ENCODE measurements at places on chromosomes 2 and 18.

DNA sequence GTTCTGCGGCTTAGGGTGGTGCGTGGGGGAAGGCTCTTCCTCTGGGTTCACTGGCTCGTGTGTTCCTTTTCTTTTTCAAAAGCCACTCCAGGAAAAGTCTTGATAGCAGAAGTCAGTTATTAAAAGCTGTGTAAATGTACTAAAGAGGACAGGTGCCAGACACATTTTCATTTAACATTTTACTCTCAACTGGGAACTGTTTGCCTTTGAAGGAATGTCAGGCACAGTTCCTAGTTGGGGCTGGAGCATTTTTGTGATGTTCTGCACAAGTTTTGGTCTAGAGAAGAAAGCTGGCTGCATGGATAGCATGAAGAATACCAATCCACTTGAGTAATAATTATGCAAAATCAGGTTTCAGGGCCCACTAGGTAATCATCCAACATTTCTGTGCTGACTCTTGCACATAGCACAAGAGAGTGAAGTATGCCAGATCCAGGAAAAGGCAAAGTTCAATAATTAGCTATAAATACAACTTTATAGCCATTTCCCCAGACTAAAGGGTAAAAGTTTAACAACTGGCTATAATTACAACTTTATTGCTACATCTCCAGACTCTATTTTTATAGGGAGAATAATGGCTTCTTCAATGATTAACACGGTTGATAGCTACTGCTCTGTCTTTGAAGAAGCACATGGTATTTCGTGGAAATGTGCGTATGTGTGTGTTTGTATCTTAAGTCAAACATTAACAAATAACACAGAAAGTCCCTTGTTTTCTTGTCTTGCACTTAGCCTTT lies 16.2 kb downstream of the SCYGR8 start:
- no peak for DNase-seq

DNA sequence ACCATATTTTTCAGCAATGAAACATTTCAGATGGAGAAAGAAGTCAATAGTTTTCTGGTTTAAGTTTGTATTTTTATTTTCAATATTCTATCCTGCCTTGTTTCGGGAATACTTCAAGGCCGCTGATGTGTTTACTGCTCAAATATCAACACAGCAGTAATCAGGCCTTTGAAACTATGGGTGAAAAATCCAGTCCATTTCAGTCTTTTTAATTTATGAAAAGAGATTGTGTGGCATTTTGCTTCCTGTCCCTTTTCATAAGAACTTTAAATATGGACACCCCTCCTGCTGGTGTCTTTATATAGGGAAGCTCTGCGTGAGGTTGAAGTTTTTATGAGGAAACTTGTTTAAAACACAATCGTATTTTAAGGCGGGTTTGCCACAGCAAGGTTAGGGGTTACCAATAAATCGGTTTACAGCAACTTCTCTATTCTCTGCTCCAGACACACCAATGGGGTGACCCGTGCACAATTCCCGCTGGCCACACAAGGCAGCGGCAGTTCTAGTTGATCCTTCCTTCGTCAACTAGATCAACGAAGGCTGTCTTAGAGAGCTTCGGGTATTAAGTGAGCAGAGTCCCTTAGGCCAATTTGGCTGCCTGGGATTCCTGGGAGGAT lies 1.2 kb upstream of the TANC1 start:
- no peak for DNase-seq

- DNase-seq, result no peak
These were observed 195.1 kb downstream of the ACKR3 start for GRCh38 chr2:236764716-236765115.

- DNase-seq, result no peak
These were observed 16.0 kb upstream of the CATIP start for GRCh38 chr2:218340656-218341055.

DNA sequence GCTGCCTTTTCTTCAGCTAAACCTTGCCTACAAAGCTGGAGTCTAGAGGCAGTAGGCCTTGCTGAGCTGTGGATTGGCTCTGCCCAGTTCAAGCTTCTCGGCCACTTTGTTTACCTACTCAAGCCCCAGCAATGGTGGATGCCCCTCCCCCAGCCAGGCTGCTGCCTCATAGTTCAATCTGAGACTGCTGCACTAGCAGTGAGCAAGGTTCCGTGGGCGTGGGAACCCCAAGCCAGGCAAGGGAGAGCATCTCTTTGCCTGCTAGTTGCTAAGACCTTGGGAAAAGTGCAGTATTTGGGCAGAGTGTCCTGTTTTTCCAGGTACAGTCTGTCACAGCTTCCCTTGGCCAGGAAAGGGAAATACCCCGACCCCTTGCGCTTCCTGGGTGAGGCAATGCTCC lies 68.9 kb downstream of the VAPA start:
- no peak for DNase-seq

GRCh38 chr2:180411661-180412060 lies 404.6 kb upstream of the CWC22 start:
- no peak for DNase-seq

DNA sequence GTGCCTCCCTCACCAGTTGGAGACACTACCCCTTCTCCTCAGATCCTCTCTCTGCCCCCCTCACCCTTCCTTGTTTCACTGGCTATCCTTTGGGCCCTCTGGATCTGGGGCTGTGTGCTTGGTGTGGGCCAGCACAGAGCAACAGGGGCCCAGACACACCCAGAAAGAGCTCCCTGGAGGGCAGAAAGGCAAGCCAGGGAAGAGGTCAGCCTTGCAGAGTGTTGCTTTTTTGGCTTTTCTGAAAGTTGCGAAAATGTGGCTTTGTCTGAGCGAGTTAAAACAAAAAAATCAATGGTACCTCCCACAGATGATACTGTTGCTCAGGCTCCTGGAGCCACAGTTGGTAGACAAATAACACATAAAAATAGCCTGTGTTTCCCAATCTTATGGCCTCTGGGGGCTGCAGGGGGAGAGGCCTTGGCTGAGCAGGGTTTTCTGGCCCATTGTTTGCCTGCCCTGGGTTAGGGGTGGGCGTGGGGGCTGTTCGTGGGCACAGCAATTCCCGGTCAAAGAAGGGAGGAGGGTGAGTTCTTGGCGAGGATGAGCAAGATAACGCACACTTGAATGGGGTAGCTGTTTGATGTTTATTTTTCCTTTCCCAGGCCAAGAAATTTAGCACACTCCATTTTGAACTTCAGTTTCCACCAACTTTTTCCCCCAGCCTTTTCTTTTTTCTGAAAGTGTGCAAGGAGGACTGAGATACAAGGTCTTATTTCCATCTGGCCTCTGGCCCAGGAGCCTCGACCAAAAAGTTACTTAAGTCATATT lies 167.0 kb upstream of the HAAO start:
- no peak for DNase-seq

DNA sequence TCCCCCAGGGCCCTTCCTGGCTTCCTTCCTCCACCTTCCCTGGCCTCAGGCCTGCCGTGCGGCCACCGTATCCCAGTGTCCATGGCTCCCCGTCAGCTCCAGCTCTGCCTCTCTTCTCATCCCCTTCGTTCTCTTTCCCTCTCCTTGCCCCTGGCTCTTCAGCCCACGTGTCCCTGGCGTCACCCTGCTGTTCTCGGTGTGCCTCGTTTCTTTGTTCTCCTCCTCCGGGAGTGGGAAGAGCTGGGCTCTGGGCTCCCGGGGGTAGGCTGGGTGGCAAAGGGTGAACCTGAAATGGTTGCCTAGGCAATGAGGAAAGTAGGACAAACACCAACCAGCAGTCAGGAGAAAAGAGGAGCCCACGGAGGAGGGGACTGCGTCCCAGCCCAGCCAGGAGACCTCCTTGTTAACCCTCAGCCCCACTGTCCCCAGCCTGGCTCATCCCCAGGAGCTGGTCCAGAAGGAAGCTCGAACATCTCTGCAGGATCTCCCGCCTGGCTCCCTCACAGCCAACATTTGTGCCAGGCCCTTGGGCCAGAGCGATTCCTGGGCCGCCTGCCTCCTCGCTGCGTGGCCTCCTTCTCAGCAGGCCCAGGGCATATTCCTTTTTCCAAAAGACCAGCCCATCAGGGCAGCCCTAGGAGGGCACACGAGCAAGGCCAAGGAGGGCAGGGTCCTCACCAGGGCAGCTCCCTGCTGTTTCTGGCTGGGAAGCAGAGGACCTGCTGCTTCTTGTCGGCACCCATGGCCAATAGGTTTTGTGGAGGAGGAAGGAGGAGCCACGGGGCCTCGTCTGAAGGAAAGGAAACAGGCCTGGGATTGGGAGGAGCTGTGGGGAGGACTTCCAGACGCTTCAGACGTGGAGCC lies 30.9 kb upstream of the DNMT3A start:
- no peak for DNase-seq

DNA sequence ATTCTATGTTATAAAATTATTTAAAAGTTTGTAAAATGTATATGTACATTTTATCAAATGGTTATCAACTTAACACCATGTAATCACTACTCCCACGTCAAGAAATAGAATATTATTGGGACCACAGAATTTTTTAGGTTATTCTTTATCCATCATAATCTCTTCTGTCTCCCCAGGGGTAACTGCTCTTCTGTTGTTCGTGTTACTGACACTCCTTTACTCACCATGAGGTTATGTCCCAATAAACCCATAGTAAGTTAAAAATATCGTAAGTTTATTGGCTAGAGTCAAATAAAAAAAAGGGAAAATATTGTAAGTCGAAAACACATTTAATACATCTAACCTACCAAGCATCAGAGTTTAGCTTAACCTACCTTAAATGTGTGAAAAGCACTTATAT lies 14.0 kb downstream of the OTX1 start:
- no peak for DNase-seq

DNA sequence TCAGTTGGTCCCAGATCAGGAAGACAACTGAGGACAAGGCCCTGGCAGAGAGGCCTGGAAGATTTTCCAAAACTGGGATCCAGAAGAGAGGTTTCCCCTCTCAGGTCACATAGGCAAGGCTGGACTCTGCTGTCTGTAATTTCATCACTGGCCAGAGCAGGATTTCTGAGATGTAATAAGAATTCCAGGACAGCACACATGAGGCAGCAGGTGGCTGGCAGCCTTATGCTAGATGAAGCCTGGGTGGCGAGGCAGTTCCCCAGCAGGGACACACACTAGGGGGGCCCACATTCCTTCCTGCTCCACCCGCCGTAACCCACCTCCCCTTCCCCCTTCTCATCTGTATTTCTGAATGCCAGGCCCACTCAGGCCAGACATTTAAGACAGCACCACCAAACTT lies 98.6 kb downstream of the HNRNPLL start:
- DNase-seq, result no peak

GRCh38 chr2:11998218-11998617 lies 251.8 kb downstream of the LPIN1 start:
- no peak for DNase-seq

DNA sequence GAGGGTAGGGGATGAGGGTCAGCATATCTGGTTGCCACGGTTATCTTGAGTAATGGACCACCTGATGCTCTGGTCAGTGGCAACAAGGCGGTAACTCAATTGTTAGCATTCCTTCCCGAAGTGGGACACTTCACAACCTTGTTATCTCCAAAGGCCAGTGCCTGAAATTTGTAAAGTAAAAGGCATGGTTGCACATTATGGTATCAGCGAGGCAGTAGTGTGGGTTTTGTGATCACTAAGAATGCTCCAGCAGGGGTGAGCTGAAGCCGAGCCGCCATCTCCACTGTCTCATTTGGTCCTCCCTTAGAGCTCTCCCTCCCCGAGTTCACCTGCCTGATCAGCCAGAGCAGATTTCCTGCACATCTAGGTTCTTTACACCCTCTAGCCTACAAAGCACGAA lies 50.5 kb upstream of the LGALSL start:
- DNase-seq, result no peak

- DNase-seq, result no peak
These were observed 116.1 kb downstream of the SPTBN1 start for GRCh38 chr2:54572262-54572635.

GRCh38 chr18:76687304-76687962 lies 134.9 kb upstream of the ZNF236 start:
- DNase-seq, result no peak

GRCh38 chr2:174985614-174986013 lies 19.6 kb downstream of the CHN1 start:
- DNase-seq, result no peak

DNA sequence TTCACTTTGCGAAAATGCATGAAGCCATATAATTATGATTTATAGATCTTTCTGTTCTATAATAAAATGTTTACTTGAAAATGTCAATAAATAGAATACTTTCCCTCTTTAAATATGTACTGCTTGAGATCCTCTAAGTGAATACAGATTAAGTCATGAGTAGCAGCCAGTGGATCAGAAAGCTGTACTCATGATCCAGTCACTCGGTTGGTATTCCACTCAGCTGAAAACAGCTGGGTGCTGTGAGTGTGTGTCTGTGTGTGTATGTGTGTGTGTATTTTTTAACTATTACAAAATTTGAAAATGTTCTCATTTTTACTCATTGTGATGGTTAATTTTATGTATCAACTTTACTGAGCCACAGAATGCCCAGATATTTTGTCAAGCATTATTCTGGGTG lies 141.6 kb upstream of the CYP26B1 start:
- DNase-seq, result no peak

- DNase-seq, result no peak
These were observed 8.8 kb downstream of the IL36A start for GRCh38 chr2:113014067-113014466.

GRCh38 chr2:69745035-69745434 lies 3.1 kb downstream of the ANXA4 start:
- no peak for DNase-seq

GRCh38 chr2:182952741-182953450 lies 85.4 kb downstream of the NCKAP1 start:
- no peak for DNase-seq

DNA sequence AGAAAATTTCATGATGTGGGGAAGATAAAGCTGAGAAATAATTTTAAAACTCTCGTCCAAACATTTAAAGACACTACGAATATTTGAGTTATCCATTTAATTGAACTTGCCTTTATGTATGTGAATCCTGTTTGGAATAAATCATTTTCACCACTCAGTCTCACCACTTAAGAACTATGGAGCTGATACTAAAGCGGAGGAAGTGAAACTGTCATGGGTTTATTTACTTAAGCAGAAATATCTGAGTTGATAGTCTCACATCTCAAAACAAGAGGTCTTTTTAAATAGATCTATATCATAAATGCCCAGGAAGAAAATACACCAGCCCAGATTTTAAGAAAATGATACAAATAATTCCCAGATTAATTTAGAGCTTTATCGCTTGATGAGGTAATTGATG lies 532.4 kb downstream of the ZNF804A start:
- no peak for DNase-seq

DNA sequence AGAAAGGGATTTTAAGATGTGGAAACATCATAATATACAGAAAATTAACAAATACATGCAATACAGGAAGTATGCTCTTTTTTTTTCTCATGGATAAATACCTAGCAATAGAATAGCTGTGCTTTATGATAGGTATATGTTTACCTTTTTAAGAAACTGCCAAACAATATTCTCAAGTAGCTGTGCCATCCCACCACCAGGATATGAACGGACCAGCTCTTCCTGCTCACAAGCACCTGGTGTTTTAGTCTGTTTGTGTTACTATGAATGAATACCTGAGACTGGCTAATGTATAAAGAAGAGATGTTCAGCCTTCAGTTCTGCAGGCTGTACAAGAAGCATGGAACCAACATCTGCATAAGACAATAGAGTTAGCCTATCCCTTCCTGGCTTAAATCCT lies 19.9 kb upstream of the UGT1A8 start:
- DNase-seq, result no peak

DNA sequence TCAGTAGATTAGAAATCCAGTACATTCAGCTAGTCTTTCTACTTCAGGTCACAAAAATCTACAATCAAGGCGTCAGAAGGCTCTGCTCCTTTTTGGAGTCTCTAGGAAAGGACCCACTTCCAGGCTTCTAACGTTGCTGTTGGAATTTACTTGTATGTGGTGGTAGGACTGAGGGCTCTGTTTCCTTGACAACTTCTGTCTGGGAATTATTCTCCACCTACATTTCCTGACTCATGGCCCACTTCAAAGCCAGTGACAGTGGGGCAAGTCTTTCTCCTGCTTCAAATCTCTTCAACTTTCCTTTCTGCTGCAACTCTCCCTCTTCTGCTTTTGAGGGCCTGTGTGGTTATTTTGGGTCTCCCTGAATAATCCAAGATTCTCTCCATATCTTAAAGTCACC lies 10.4 kb upstream of the TMX3 start:
- DNase-seq, result no peak
